NCI-H1092 (cell line): ENCODE measurements at places on chromosomes 3 and 15.

- DNase-seq = no peak
Observed at GRCh38 chr3:195754141-195754540, 33.4 kb downstream of the MUC20 start.

GRCh38 chr3:36512555-36512954, 132.3 kb downstream of the STAC start:
- no peak for DNase-seq

DNA sequence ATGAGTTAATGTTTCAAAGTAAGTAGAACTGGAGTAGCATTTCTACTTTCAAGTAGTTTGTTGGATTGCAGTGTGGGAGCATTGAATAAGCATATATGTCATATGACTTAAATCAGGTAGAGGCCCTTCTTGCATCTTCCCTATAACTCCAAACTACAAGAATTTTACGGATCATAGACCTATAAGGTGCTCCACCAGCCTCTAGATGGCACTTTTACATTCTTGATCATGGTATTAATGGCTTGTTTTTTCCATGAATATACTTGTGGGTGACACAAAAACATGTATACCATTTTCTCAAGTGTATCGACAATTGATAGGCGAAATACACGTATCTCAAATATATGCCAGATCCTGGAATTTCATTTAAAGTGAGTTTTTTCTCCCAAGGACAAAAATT, 311.1 kb downstream of the ZPLD1 start:
- DNase-seq = no peak

- no peak for DNase-seq
Observed at GRCh38 chr3:42651248-42652091, 2.0 kb upstream of the ZBTB47 start.

DNA sequence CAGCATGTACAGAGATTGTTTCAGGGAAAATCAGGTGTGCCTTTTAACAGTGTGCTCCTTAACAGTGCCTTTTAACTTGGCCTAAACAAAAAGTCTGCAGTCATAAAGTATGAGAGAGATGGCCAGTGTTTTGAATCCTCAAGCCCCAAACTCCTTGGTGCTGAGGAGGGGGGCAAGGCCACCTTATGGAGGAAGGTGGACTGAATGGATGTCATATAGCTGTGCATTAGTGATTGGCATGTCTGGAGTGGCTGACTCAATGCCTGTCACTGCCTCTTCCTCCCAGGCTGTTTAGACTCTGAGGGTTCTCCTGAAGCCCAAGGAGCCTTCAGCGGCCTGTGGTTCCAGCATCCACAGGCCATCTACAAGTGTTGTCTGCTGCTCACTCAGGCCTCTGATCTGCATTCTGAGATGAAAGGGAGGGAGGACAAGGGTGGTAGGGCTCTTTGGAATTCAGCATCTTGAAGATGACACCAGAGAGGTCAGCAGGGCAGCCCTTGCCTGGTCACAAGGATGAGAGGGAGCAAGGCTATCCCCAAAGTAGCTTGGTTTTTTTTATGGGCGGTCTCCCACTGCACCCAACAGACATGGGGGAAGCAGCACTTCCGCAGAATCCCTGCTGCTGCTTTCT, 1.5 kb downstream of the FOXL2NB start:
- DNase-seq = no peak

GRCh38 chr3:48997102-48997635, 7.1 kb downstream of the P4HTM start:
- no peak for DNase-seq

- DNase-seq = no peak
Observed at GRCh38 chr15:27535445-27536129, 563.5 kb downstream of the OCA2 start.

GRCh38 chr15:62209322-62209721, 44.2 kb upstream of the C2CD4B start:
- DNase-seq = no peak

- DNase-seq = no peak
Observed at GRCh38 chr3:8183627-8184026, 318.0 kb upstream of the LMCD1 start.

DNA sequence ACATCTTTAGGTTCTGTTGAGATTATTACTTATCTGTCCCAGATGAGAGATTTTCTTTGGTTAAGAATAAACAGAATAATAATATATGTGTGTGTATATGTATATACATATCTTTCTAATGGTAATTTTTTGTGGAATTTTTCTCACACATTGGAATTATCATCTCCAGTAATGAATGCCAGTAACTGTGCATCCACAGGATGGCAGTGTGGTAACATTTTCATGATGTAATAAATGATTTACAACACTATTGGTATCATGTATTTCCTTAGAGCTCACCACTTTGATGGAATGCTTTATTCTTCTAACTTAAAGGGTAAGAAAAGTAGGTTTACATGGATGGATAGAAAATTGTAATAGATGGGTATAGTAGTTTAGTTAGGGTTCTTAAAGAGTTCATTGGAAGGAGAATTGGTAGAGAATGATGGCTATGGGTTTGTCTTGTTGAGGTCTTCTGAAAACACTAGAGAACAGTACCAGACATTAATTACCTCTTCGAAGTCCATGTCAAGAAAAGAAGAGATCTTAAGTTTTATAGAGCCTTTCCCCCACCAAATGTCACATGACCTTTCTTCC, 78.1 kb downstream of the STT3B start:
- DNase-seq = no peak

DNA sequence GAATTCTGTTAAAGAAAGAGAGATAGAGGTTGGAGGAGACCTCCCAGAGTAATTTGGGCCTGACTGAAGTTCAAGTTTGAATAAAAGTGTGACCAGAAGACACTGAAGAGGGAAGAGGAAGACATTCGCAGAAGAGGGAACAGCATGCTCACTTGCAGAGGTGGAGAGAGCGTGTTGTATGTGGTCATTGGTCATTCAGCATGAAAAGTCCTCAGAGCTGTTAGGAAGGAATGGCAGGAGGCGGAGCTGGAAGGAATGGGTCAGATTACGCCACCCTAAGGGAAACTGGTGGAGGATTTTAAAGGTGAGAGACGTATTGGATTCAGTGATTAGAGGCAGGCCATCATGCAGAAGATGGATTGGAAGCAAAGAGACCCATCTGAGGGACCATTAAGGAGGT, 41.6 kb downstream of the IQCH start:
- no peak for DNase-seq

GRCh38 chr3:153138276-153139210, 23.5 kb upstream of the RAP2B start:
- no peak for DNase-seq

- no peak for DNase-seq
Observed at GRCh38 chr3:99505200-99505599, 133.2 kb upstream of the COL8A1 start.

DNA sequence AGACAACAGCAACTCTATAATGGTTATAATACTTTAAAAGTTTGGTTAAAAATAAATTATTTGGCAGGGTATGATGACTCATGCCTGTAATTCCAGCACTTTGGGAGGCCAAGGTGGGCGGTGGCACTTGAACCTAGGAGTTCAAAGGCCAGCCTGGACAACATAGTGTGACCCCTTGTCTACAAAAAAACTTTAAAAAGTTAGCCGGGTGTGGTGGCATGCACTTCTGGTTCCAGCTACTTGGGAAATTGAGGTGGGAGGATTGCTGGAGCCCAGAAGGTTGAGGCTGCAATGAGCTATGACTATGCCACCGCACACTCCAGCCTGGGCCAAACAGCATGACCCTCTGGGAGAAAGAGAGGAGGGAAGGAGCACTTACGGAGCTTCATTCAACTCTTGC, 7.7 kb upstream of the TRPC1 start:
- no peak for DNase-seq

DNA sequence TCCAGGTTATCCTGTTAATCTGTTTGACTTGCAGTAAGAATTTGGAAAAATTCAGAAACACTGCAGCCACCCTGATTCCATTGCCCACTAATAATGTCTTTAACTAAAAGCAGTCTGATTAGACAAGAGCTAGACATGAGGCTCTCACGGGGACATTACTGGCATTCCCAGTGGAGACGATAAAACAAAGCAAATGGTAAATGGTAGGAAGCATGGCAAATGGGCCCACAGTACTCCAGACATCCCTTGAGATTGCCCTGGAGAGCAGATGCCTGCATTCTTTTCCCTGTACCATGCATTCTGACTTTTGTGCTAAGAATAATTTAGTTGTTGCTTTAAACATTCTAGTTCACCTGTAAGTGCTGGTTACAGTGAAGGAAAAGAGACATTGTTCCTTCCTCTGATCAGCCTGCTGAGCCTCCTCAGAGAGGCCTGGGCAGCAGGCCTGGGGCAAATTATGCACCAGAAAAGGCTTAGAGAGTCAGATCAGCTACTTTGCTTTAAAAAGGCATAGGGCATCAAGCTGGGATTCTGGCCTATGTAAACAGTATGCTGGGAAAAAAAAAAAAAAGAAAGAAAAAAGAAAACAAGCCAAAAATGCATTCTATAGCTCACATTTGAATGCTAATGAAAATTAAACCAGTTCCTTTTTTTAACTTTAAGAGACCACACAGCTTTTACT, 204.6 kb downstream of the GABRG3 start:
- no peak for DNase-seq

DNA sequence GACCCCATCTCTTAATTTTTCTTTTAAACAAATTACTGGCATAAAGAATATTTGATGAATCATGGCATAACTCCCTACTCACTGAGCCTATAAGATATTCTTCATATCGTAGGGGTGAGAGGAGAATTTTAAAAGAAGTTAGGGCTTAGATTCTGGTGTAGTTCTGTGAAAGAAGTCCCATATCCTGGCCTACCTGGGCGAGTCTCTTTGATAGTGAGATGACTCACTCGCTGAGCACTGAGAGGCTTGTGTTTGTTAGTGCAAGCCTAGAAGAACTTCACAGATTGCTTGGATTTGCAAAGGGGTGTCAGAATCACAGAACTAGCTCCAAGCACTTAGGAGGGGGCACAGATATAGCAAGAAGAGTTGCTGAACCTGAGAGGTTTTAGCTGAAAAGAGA, 133.8 kb upstream of the TMC3 start:
- no peak for DNase-seq
